ENCODE measurements at places on chromosomes 13 and 19.

DNA sequence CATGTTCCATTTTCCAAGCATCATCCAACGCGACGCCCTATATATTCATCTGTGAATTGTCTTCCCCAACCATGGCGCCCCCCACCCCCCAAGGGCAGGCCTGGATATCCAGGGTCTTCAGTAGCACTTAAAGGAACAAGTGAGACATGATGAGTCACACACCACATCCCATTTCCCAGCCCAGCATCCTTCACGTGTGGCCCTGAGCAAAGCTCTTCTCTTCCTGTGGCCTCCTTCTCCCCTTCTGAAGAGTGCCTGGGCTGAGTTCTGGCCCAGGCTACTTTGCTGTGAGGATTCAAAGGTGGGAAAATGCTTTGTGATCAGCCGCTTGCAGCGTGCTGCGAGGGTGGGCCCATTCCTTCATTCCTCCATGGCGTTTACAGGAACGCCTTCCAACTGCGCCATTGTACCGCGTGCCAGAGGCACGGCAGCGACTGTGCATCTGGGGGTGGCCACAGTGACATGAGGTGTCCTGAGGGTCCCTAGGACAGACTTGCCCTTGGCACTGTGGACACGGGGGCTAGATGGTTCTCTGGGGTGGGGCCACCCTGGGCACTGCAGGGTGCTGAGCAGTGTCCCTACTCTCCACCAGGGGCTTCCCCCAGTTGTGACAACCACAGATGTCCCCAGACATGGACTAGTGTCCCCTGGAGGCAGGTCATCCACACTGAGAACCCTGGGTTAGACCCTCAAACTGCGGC, 11.7 kb downstream of the PLIN4 start:
- DNase-seq, result no peak

DNA sequence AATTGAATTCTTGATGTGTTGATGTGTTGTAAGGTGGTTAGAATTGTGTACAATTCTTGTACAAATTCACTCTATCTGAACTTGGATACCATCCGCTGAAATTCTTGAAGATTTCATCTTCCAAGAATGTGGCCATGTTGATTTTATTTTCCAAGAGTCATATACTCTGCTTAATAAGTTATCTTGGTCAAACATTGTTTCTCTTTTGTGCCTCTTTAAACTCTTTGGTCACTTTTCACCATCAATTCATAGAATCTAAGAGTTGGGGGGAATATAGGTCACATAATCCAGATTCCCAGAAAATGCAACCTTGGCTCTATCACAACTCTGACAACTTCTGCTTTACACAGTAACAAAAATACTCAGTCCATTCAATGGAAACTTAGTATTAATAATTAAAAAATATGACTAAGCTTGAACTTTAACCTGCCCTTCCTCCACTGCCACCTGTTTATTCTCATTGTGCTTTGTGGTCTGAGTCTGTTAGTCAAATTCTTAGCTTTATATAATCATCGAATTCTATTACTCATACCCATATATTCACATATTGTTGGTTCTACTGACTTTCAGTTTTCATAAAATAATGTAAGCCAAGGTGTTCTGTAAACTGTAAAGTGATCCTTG, 373.2 kb downstream of the LMO7 start:
- no peak for DNase-seq

- DNase-seq, result no peak
Observed at GRCh38 chr13:105058517-105058916, 1476.9 kb downstream of the EFNB2 start.

DNA sequence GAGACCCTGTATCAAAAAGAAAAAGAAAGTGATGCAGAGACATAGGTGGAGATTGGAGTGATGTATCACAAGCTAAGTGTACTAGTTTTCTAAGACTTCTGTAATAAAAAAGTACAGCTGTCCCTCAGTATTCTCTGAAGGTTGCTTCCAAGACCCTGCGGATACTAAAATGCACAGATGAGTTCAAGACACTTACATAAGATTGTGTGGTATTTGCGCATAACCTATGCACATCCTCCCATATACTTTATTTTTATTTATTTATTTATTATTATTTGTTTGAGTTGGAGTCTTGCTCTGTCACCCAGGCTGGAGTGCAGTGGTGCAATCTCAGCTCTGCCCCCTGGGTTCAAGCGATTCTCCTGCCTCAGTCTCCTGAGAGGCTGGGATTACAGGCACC, 13.6 kb upstream of the HAS1 start:
- DNase-seq, result no peak

DNA sequence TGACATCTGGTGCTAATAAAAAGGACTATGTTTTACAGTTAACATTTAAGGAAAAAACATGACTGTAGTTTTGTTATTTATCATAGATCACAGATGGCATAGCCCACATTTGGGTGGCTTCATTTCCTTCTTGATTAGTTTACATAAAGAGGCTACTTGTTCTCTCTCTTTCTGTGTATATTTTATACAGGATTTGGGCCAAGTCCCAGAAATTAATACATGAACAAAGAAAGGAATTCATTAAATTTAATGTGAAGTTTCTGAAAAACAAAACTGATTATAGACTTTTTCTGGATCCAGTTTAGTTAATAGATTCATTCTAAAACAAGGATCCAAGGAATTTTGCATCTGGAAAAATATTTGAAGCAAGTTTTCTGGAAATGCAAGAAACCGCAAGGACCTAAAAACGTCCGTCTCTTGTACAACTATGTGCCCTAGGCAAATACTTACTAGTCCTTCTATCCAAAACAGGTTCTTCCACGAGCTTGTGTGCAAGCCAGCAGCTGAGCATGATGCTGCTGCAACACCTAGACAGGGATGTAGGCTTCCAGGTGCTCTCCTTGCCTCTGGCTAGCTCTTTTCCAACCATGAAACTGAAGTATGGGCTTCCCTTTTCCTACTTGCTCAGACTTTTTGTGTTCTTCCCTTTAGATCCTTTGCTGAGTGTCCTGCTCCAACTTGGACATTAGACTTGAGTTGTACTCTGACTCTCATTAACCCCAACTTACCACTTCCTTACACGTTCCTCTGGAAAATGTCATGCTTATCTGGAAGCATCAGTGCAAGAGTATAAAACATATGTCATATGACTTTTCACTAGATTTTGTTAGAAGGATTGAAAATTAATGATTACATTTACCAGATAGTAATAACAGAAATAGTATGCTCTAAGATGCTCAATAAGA, 161.5 kb upstream of the STARD13 start:
- no peak for DNase-seq

DNA sequence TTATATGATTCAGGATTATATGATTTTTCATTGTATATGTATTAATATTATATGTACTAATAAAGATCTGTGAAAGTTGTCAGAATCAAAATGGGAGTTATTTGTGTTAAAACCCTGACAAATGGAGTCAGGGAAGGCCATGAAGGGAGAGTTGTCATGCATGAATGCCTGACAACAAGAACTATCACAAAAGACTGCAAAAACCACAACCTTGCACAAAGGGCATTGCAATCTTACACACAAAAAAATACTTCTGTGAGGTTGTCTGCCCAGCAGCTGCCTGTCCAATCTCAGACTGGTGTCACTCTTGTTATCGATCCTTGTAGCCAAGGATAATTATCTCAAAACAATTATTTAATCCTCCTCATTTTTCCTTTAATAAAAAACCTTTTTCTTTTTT, 21.2 kb upstream of the RBM26 start:
- DNase-seq, result no peak
